Activated gamma-delta T cell treated with Interleukin-2 at 50 U/mL for 16 hours (primary cell): ENCODE measurements at places on chromosomes 4 and X.

DNA sequence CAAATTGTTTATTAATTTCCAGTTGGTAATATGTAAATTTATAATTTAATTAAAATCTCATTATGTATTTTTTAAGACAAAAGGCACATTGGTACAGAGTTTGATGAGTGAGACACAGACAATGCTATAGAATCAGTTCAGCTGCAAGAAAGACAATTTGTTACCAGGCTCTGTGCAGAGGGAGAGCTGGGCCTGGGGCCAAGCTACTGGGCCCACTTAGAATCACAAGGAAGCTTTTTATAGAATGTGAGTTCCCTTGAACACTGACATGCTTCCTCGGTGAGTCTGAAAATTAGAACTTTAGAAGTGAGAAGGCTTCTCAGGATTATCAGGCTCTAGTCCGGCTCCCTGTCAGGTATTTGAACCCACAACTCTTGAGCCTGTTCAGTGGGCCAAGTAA lies 129.0 kb downstream of the AFF2 start:
- no peak for DNase-seq

DNA sequence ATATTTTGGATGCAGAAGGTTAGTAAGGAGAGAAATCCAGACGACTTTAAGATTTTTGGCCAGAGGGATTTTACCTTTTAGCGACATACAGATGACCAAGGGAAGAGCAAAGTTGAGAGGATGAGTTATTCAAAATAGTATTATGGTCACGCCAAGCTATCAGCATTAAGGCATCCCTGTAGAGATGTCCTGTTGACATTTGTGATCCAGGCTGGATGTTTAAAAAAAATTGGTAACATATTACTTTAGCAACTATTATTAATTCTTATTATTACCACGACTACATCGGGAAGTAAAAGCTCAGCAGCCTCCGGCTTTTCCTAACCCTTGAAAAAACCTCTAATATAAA lies 562 bp upstream of the OSTC start:
- DNase-seq = no peak

DNA sequence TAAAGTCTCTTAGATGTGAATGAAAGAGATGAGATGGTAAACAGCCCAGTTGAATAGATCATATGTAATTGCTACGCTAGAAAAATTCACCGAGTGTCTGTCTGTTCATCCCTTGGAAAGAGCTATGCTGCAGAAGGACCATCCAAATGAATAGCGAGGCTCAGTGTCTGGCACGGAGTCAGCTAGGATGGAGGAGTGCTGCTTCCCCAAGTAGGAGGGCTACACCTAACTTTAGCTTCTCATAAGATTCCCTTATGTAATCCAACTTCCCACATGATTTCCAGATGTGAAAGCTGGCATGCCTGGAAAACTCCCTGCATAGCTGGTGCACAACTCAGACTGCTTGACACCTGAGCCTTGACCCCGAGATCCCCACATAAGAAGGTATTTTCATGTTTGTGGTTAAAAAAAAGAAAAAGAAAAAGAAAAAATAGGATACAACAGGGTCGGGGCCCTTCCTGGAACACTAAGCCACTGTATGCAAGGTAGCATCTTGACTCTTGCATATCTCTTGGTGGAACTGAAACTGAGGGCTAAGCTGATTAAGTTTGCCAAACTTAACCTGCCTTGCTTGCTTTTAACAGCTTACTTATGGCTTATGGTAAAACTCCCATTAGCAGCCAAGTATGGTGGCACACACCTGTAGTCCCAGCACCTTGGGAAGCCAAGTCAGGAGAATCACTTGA lies 82.3 kb downstream of the FREM3 start:
- DNase-seq = no peak

- no peak for DNase-seq
Observed at GRCh38 chrX:100648458-100649417, 4.7 kb downstream of the SRPX2 start.

GRCh38 chr4:113584407-113585150 lies 177.0 kb downstream of the CAMK2D start:
- no peak for DNase-seq

GRCh38 chr4:80076681-80077080 lies 3.7 kb upstream of the ANTXR2 start:
- no peak for DNase-seq

DNA sequence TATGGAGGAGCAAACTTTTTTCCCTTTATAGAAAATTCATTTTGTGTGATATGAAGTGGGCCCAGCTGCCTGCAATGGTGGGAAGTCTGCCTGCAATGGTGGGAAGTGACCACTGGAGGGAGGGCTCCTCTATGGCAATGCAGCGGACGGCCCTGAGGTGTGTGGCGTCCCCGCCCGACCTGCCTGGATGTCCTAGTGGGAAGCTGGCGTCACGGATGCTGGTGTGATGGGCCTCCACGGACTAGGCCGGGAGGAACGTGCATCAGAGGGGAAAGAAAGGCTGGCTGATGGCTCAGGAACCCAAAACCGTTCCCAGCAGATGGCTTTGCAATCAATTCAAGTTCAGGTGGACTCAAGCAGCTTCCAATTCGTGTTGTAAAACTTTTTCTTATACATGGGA lies 177.9 kb downstream of the AFAP1 start:
- peak; percentile 43 for DNase-seq

DNA sequence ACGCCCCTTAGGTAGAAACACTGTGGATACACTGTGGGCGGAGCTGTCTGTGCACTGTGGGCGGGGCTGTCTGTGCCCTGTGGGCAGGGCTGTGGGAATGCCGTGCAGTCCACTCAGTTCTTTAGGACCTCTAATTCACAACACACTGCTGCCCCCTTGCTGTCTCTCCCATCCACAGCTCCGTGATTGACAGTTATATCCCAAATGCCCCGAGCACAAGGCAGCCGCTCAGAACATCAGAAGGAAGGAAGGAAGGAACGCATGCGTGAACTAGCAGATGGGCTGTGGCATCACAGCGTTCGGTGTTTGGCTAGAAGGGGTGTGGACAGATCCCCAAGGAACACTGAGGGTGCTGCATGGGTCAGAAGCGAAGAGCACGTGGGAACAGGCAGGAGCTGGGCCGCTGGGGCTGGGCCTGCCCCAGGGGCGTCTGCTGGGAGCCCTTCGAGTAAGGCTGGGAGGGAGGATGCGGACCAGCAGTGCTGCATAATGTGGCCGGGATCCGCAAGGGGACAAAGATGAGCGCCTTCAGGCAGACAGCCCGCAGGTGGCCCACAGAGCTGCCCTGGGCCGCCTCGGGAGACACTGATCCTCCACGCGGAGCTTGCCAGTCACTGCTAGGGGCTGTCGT lies 29.8 kb downstream of the ACOX3 start:
- DNase-seq = no peak

GRCh38 chr4:161291222-161291621 lies 872.6 kb downstream of the FSTL5 start:
- DNase-seq = no peak

DNA sequence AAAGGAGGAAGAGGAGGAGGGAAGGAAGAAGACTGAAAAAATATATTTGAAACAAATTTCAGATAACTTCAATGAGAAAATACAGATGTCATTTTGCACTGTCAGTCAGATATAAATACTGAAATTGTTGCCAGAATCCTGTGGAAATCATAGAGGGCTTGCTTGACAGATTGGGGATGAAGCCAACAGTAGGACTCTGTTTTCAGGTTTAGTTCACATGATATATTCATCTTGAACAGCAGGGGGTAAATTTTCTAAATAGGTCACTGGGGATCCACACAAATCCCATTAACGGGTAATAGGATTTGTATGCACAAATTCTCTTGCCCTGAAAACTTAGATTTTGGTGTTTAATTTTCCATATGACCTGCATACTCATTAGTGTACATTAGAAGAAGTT lies 103.3 kb upstream of the PCDH18 start:
- no peak for DNase-seq

DNA sequence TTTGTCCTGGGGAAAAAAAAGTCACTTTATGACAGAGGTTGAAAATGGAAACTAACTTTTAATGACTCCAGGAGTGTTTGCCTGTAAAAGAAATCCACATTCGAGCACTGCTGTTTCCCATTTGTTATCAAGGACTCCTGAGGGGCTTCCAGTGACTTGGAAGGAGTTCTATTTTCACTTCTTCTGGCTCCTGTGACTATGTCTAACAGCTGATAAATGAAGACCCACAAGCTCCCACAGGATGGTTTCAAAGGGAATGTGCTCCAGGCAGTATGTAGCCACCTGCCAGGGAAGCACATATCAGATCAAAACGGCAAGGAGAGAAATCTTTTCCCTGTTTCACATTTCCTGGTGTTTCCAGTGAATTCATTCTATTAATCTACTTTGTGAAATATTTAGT lies 159.8 kb upstream of the FAM241A start:
- no peak for DNase-seq
